DMS153 (cell line): ENCODE measurements at places on chromosomes 3 and 15.

- DNase-seq: no peak
Observed at GRCh38 chr3:122661633-122662032, 19.0 kb upstream of the PARP14 start.

- no peak for DNase-seq
Observed at GRCh38 chr3:12898290-12898964, 57.1 kb upstream of the RPL32 start.

DNA sequence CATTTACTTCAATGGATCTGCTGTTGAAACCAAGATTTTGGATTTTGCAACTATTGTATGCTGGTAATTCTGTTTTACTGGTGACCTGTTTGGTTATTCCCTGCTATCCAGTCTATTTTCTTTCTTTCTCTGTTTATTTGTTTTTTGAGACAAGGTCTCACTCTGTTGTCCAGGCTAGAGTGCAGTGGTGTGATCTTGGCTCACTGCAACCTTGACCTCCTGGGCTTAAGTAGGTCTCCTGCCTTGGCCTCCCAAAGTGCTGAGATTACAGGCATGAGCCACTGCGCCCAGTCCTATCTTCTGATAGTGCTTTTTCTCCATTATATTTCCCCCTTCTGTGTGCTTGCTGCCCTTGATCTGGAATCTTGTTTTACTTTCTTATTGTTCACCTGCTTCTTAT is 15.6 kb downstream of the USP13 start:
- no peak for DNase-seq

GRCh38 chr15:84983294-84983693 is 1.6 kb downstream of the PDE8A start:
- DNase-seq: no peak

- DNase-seq: no peak
Observed at GRCh38 chr3:49606427-49606826, 52.1 kb downstream of the BSN start.

DNA sequence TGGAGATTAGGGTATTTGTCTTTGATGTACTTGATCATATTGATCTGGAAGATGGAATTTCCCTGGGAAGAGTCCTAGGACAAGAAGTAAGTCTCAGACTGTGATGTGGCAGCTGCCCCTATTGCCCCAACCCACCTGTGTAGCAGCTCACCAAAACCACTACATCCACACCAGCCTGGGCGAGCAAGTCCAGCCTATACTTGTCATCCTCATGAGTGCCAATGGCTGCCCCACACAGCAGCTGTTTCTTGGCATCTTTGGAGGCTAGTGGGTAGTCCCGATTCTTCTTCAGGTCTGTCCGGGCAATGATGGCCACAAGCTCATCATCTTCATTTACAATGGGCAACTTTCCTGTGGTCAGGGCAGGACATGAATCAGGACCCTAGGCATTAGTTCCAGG is 2.7 kb downstream of the IMPDH2 start:
- DNase-seq: no peak

- no peak for DNase-seq
Observed at GRCh38 chr15:40011303-40011702, 27.7 kb downstream of the SRP14 start.

- no peak for DNase-seq
Observed at GRCh38 chr3:55752911-55753310, 265.8 kb upstream of the WNT5A start.

GRCh38 chr3:107945417-107946094 is 145.3 kb downstream of the CD47 start:
- no peak for DNase-seq

DNA sequence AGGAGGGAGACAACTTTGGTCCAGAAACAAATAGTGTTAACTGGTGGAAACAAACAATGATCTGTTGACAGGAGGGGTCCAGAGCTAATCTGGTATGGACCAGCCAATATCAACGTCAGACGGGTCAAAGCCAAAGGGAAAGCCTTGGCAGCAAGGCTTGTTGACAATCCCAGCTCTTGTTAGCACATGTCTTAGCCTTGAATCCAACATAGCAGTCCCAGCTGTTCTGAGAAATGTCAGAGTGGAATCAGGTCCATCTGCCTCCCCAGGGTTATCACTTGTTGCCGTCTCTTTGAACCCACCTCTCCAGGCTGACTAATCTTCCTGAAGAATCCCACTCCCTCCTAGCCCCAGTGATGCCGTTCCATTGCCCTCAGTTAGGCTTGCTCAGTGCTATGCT is 404.6 kb upstream of the MCTP2 start:
- no peak for DNase-seq

GRCh38 chr3:86963611-86964010 is 27.3 kb downstream of the VGLL3 start:
- DNase-seq: no peak

- no peak for DNase-seq
Observed at GRCh38 chr3:147730284-147730683, 321.1 kb downstream of the ZIC1 start.

DNA sequence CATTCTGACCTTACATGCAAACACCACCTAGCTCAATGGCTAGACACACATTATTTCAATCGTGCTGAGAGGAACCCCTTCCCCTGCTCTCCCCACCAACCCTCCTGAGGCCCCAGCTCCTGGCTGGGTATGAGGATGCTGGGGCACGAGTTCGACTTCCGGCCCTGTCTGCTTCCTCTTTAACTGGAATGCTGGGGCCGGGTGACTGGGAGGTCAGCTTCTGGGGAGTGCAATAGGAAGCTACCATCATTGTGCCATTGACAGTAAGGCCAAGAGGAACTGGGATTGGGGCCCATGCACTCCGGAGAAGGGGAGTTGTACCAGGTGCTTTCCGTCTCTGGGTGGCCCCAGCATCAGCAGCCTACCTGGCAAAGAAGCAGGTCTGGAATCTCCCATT is 15.6 kb upstream of the TLE3 start:
- no peak for DNase-seq

DNA sequence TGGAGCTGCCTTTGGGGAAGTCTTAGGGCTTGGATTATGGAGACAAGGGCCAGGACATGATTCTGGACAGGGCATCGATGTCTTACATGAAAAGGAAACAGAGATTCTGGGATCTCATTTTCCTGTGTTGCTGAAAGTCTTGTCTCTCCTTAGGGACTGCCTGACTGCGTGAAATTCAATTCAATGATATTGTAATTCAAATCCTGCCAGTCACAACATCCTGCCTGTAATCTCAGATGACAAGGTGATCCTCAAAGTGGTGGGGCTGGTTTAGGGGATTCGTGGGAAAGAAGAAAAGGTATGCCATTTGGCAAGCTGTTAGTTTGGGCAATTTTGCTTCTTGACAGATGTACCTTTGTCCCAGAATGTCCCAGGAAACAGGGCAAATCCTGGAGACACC is 129.1 kb downstream of the KBTBD8 start:
- no peak for DNase-seq

DNA sequence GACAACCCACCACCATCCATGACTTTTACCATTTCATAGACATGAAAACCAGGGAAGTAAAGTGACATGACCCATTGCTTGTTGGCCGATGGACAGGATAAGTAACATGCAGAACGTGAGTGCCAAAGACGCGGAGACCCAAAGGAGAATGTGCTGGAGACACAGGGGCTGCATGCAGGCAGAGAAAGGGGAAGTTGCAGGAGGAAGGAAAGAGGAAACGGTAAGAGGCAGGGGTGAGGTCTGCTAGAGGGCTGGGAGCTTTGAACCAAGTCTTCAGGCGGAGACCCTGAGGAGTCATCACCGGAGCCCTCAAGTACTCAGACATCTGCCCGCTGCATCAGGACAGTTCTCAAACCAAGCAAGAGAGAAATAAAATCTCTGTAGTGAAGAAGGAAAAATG is 34.9 kb downstream of the MAGEF1 start:
- DNase-seq: no peak

DNA sequence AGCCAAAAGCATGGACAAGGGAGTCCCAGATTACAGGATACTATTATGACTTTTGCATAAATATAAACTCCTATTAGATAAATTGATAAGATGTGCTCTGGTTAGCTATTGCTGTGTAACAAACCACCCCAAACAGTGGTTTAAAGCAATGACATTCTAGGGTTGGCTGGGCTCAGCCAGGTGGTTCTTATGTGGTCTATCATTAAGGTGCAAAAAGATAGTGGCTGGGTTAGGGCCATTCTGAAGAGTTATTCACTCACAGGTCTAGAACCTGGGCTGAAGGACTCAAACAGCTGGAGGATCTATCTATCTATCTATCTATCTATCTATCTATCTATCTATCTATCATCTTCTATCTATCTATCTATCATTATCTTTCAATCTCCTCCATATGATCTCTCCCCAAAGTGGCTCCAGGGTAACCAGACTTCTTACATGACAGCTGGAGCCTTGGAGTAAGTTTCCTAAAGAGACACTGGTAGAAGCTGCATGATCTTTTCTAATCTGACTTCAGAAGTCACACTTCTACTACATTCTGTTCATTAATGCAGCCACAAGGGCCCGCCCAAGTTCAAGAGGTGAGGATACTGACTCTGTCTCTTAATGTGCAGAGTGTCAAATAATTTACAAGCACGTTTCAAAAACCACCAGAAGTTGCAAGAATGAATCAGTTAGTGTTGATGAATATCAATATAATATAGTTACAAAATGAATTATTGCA is 74.9 kb upstream of the XCR1 start:
- no peak for DNase-seq

DNA sequence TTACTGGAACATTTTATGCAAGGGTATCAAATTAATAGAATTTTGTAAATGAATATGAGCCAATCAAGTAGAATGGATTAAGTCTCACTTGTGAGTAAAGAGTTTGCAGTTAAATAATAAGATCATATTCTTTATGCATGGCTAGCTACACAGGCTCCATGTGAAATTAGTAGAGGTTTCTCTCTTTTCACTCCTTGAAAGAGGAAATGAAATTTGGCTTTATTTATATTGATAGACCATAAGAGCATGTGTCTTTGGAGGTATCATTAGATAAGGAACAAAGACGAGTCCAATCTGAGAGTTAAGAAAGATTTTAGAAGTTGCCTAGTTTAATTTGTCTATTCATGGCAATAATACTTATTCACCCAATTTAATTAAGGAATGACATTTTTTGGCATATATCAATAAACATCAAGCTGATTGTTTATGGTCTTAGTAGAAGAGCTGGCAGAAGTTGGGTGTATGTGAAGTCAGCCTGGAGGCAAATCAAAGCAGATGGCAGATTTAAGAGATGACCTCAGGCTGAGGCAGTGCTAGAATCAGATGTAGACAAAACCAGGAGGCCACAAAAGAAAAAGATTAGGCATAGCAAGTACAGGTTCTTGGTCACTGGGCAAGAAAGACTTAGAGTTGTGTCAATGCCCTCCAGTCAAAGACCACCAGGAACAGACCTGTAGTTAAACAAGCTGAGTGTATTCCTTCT is 406.5 kb upstream of the ARHGEF26 start:
- DNase-seq: no peak

- DNase-seq: no peak
Observed at GRCh38 chr15:73756390-73756789, 3.2 kb upstream of the INSYN1 start.

DNA sequence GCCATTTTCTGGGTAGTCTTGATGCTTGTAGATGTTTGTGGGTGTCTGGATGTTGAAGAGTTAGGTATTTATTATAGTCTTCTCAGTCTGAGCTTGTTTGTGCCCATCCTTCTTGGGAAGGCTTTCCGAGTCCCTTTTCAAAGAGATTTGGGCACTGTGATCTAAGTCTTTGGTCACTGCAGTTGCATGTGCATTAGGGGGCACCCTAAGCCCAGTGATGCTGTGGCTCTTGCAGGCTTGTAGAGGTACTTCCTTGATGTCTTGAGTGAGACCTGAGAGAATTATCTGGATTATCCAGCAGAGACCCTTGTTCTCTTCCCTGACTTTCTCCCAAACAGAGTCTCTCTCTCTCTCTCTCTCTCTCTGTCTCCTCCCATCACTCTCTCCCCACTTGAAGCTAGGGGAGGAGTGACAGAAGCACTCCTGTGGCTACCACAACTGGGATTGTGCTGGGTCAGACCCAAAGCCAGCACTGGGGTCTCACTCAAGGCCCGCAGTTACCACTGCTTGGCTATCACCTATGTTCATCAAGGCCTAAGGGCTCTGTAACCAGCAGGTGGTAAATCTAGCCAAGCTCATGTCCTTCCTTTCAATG is 68.5 kb downstream of the TMCO5A start:
- peak; percentile 3 for DNase-seq

GRCh38 chr3:129312021-129312639 is 33.5 kb downstream of the HMCES start:
- no peak for DNase-seq
